ENCODE measurements at places on chromosomes 11 and 22. TPM values are rescaled to one million over a fixed set of nuclear protein-coding genes. Genes with fewer than 3 reads are reported as not detected.

GRCh38 chr11:69055598-69056516 lies 7.1 kb downstream of the TPCN2 start:
- no peak for DNase-seq

- no peak for DNase-seq
These were observed 38.5 kb upstream of the APLNR start for GRCh38 chr11:57275582-57275981.

Gene EFCAB6
- 1.7 TPM for total RNA-seq

Gene DNAJB7
- not detected for total RNA-seq

GRCh38 chr11:69563306-69563705 lies 77.7 kb upstream of the CCND1 start:
- no peak for DNase-seq

DNA sequence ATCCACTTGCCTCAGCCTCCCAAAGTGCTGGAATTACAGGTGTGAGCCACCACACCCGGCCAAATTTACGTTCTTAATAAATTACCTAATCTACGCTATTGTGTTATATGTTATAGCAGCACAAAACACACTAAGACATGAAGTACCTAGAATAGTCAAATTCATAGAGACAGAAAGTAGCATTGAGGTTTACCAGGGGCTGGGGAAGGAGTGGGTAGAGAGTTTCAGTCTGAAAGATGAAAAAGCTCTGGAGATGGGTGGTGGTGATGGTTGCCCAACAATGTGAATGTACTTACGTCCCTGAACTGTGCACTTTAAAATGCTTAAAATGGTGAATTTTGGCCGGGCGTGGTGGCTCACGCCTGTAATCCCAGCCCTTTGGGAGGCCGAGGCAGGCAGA lies 65.7 kb upstream of the NUP50 start:
- DNase-seq, result no peak

DNA sequence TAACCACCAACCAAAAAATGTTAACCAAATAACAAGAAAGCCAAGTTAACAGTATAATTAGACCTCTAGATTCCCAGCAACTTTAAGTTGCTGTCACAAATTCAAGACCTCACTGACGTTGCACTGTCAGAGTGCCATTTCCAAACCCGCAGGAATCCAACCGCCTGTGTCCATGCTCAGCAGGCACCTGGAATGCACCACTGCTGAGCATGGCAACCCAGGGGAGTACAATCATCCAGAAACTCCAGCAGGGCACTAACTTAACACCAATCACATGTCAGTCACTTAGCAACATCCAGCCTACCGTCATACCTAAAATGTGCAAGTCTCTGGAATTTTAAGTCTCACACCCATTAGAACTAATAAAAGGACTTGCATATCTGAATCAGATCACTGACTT lies 48.8 kb downstream of the SMCO4 start:
- no peak for DNase-seq

DNA sequence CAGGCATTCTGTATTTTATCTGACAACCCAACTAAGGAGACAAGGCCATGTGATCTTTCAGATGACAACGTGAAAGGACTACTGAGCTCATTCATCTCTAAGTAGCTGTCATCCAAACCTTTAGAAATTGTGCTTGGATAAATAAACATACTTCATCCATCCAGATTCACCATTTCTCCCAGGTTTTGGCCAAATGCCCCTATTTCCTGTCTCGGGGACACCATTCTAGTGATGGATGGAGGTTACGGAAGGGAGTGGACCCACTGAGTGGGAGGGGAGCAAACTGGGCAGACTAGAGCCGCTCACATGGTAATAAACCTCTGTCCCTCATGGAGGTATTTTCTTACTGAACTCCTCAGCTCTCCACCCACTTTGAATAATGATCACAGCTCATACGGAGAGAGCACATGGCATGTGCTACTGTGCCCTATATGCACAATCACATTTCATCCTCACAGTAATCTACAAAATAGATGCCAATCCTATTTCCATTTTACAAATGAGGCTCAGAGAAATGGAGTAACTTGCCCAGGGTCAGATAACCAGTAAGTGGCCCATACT lies 114.4 kb downstream of the SLC1A2 start:
- DNase-seq, result no peak

- DNase-seq, result no peak
These were observed 160.4 kb downstream of the INSC start for GRCh38 chr11:15275141-15275540.

Gene FXYD6
- 75.4 TPM for total RNA-seq

Gene MFRP
- not detected for total RNA-seq

DNA sequence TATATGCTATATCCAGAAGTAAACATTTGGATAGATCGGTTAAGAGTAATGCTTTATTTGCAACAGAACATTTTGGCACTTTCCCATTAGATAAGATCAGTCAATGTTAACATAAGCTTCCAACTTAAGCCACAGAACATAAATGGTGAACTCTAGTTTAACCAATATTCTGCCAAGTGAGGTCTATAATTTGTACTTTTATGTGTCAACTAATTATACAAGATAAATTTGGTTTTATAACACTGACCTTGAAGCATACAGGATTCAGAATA lies 23.5 kb upstream of the BLID start:
- no peak for DNase-seq

GRCh38 chr22:20531404-20532201 lies 24.2 kb downstream of the MED15 start:
- no peak for DNase-seq

Gene LDLRAD3
- 34.4 TPM for total RNA-seq

DNA sequence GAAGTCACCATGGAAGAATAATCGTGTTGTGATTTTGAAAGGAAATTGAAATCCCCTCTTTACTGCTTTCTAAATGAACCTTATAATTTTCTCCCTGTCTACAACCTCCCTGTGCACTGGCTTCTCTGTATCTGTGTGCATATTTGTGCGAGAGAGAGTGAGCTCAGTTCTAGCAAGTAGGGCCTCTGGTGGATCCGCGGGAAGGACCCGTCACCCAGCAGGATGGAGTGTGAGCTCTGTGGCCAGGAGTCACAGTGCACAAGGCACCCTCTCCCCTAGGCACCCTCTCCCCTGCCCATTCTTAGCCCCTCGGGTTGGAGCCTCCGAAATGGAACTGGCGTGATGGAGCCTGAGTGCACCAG lies 109.0 kb downstream of the TRIM29 start:
- no peak for DNase-seq

GRCh38 chr11:2929531-2929949 lies 320 bp upstream of the PHLDA2 start:
- no peak for DNase-seq

GRCh38 chr11:7275133-7275532 lies 23.4 kb downstream of the SYT9 start:
- no peak for DNase-seq

DNA sequence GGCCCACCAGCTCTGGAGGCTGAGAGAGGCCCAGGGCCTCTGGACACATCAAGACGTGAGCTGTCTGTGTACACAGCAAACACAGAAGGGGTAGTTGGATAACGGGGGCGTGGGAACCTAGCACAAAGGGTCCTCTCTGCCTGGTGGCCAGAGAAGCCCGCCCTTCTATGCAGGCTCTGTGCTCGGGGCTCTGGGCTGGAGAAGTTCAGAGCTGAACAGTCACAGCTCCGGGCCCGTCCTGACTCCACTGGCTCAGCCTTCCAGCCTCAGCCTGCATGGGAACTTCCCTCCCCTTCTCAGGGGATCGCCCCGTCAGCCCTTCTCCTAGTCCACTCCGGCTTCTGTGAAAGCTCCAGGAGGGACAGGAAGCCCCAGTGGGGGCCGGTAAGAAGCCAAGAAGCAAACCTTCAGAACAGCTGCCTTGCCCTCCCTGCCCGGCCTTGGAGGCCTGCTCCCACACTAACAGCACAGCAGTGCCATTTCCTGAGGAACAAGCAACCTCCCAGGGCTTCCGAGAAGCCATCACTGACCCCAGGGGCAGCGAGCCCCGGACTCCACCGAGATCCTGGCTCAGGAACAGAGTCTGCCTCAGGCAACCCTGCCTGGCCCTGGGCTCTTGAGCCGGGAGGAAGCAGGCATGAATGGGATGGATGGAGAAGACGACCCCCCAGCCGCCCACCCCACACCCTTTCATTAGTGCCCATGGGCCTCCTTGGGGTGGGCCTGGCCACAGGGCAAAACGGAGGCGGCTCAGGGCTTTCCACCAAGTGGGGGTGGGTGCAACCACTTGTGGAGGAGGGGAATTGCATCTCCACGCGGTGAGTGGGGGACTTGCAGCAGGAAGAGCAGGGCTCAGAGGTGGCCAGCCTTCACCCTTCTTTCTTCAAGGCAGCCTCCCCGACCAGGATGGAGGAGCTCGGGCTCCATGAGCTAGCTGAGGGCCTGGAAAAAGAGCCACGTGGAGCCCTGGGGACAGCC lies 119.8 kb downstream of the ST3GAL4 start:
- DNase-seq, result no peak

Gene TSGA10IP
- total RNA-seq, result not detected

DNA sequence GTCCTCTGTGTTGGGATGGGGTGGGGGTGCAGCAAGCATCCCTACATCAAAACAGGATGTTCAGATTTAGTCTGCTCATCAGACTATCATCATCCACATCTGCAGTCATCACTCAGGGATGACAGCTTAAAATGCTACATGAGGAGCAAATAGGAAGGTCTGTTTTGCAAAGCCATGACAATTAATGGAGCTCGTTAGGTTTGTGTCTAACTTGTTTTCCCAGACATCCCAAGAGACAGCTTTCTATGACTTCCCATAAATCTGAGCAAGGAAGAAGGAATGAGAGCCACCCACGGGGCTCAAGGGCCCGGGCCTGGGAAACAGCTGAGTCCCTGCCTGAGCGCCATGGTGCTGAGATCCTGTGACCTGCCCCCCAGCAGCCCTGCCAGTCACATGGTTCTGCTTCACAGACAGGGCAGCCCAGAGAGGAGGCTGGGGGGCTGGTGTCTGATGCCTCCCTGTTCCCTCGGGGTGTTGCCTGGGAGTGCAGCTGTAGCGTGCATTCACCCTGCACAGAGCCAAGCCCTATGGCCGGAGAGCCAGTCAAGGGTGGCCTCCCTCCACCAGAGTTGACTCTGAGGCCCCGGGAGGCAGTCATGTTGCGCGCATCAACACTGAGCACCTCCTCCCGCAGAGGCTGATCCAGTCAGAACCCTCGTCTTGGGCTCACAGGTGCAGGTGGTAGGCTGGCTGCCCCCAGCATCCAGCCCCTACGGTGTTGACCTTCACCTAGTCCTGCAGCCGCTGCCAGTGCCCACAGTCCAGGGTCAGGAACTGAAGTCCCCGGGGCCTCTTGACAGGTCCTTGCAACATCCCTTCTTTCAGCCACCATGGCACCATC lies 12.1 kb downstream of the DERL3 start:
- DNase-seq, result no peak

Gene TRIM49D2
- total RNA-seq, result not detected

Gene MMP12
- not detected for total RNA-seq

DNA sequence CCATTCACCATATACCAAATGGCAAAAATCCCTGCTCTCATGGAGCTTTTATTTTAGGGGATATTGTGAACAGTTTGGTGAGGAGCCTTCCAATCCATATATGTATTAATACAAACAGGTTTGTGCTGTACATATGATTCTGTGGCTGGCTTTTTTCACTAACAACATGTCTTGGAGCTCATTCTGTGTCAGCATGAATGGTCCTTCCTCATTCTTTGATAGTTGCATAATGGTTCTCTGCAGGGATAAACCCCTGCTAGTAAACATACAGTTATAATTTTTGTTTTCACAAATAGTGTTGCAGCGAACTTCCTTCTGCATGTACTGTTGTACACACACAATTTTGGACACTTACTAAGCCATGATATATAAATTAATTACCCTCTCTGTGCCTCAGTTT lies 8.3 kb downstream of the PRR5L start:
- no peak for DNase-seq

DNA sequence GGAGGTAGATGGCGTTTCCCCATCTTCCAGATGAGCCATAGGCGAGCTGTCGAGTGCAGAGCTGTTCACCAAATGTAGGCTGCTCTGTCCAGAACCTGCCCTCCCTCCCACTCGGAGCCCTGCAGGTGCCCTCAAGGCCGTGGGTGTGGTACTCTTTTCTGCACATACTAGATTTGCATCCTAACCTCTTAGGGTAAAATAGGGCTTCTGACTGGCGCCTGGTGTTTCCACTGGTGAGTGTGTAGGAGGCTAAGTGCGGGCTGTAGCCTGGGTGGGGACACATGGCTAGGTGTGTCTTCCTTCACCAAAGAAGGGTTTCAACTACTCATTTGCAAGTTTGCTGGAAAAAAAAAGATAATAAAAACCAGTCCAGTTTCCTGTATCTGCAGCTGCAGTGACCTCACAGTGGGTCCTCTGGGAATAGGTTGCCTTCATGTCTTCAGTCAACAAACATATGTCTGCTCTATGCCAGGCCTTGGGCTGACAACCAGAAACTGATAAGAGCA lies 8.5 kb downstream of the BIK start:
- no peak for DNase-seq

- peak; percentile 37 for DNase-seq
These were observed 544.9 kb downstream of the TBC1D22A start for GRCh38 chr22:47307326-47307725.

DNA sequence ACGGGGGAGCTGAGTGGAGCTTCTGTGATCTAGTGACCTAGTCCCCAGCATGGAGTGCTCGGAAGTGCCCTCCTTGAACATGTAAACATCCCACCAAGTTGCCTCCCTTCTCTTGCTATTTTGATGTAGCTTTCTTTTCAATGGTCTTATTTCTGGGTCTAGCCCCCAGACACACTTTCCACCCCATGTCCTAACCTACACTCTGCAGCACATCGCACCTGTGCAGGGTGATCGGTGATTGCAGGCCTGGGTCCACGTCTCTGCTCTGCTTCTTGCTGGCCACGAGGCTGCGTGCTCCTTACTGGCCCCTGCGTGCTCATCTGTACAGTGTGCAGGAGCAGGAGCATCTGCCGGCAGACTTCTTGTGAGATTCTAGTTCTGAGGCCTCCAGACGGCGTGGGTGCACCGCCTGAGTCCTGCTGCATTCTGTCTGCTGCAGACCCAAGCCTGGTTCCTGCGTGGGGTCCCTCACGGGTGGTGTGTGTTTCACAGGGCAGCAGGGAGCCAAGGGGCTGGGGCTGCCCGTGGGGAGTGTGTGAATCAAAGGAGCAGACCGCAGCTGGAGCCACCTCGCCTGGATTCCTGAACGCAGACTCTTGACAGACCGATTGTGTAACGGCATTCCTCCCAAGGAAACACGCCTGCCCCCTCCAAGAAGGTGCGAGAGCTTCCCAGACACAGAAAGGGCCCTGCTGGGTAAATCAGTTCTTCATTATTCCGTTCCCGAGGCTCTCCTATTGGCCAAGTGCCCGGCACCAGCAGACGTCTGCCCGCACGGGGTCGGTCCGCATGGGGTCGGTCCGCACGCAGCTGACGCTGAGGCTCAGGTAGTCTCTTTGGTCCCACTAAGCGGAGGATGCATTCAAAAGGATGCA lies 44.4 kb upstream of the MYEOV start:
- no peak for DNase-seq

DNA sequence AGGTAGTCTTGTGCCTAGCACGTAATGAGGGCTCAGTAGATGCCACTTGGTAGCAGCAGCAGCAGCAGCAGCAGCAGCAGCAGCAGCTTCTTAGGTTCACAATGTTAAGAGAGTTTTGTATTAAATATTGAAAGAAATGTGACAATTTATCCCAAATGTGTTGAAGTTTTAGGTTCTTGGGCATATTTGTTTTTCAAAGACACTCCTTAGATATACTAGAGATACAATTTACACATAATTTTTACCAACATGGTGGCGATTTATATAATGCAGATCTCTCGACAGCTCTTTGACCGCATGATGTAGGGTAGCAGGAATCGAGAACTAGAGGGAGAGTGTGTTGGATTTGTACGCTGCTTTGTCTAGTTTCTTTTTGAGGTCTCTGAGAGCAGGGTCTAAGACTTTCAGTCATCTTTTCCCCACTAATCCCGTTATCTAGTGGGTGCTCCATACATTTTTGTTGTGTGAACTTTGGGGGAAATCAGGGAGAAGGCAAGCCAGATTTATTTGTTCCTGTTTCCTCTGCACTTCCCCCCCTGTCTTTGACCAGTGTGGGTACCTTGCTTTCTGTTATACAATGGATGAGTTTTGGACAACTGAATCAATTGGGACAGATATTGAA lies 1.4 kb downstream of the FDX1 start:
- no peak for DNase-seq
